EL (cell line): ENCODE measurements at places on chromosomes 1 and 21.

GRCh38 chr1:245855846-245856730 is 651.0 kb downstream of the SMYD3 start:
- DNase-seq: no peak

- no peak for DNase-seq
Measured at GRCh38 chr1:163834778-163835177, 513.0 kb downstream of the NUF2 start.

DNA sequence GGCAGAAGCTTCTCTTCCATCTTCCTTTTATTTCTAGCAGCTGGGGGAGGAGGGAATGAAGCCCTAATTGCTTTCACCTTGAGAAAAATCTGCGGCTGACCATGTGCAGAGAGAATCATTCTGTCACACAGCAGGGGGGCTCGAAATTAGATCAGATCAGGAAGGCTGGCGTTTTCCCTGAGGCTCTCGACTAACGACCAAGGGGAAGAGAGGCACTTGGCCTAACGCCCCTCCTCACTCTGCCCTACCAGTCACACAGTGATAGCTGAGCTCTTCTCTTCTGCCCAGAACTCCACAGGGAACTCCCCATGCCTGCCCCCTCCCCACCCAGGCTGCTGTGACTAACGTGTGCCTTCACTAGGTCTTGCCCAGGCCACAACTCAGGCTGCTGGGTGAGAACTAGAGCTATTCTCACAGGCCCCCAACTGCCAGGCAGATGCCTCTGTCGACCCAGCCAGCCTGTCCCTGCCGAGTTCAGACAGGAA is 26.5 kb upstream of the KHDRBS1 start:
- no peak for DNase-seq

- peak; percentile 93 for DNase-seq
Measured at GRCh38 chr1:42966688-42967612, 8.3 kb upstream of the SLC2A1 start.

GRCh38 chr1:97904534-97904933 is 16.3 kb downstream of the DPYD start:
- DNase-seq: peak; percentile 16

DNA sequence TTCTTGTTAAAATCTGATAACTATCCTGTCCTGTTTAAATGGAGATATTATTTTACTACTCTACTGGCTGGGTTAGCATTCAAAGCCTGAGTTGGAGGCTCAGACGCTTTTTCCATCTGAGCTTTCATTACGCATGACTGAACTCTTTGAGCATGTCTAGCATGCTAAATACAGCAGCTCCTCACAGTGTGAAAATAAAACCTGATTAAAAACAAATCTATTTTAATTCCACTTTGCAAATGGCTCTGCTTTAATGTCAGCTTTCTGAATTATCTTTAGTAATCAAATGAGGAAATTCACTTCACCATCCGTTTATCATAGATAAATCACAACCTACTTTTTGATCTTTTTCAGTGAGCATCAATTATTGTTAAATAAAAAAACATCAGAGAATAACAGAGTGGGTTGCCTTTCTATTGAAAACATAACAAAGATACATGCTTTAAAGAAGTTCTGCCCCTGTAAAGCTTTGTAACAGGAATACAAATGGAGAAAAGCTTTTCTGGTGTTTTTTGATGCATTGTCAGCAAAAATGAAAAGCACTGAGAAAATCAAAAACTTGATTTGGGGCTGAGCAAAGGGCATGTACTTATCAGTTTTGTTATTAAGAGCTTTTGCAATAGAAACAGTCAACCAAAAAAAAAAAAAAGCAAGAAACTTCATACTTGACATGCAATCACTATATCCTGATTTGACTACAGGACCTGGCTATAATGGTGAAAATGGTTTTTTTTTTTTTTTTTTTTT is 3.5 kb upstream of the SPEN start:
- no peak for DNase-seq
